ENCODE measurements at places on chromosomes 1 and 21.

- H3K27me3 ChIP-seq = peaks cover 26% of the 10 kb centered on the region
- no peaks in the 10 kb centered on the region for H3K4me1 ChIP-seq
- no peaks in the 10 kb centered on the region for H3K36me3 ChIP-seq
- DNase-seq = no peak
Measured at GRCh38 chr21:31879911-31880310, 7.1 kb downstream of the HUNK start.

GRCh38 chr1:181032535-181032934 lies 1.2 kb upstream of the MR1 start:
- H3K36me3 ChIP-seq = peaks cover 19% of the 10 kb centered on the region
- peaks cover 38% of the 10 kb centered on the region for H3K4me1 ChIP-seq
- no peak for DNase-seq
- H3K27ac ChIP-seq = peak overlapping the region; percentile 61
- no peak overlapping the region for H3K4me3 ChIP-seq
- H3K27me3 ChIP-seq = peaks cover 12% of the 10 kb centered on the region

DNA sequence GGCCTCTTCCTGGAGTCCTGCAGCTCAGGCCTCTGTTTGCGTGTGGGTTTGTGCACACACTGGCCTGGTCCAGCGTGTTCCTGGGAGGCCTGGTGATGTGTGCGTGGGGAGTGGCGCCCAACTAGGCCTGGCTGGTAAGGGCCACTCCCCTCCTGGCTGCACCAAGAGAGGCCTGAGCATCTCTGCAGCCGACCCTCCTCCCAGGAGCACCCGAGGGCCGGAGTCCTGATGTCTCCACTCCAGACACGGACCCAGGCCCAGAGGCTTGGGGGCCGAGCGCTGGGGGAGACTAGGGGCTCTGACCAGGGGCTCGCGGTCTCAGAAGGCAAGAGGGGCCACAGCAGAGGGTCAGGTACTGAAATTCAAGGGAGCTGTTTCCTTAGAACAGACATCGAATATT lies 33.3 kb downstream of the MORN1 start:
- no peaks in the 10 kb centered on the region for H3K27me3 ChIP-seq
- H3K27ac ChIP-seq = no peak overlapping the region
- H3K36me3 ChIP-seq = no peaks in the 10 kb centered on the region
- H3K4me3 ChIP-seq = no peak overlapping the region
- no peak for DNase-seq

GRCh38 chr1:45444609-45445131 lies 46.3 kb downstream of the TESK2 start:
- H3K36me3 ChIP-seq = no peaks in the 10 kb centered on the region
- H3K27ac ChIP-seq = no peak overlapping the region
- no peak overlapping the region for H3K4me3 ChIP-seq
- H3K27me3 ChIP-seq = no peaks in the 10 kb centered on the region

DNA sequence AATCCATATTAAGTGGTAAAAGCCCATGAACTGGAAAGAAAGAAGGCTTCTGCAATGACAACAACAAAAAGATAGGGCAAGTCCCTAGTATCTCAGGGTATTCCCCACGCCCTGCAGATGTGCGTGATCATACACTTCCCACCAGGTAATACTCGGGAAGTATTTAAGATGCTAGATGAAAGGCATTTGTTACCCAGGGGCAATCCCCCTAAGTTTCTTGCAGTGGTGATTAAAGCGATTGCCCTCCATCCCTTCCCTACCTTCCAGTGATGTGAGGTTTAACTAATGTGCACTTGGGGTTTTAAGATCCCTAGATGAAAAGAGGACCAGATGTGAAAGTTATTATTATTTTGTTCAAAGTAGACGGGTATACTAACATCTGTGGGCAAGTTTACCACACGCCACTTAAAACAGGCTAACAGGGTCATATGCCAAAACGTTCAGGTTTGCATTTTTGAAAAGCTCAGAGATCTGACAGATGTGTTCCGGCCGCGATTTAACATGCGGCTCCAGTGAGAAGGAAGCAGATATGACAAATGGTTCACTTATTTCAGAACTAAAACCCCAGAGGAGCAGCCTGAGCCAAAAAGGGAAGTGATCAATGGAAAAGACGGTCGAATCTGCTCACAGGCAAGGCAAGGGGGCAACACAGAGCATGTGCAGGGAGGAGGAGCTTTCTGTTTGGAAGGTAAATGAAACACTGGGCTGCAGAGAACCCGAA lies 17.4 kb downstream of the TIAM1 start:
- peak overlapping the region; percentile 63 for H3K4me3 ChIP-seq
- peak overlapping the region; percentile 34 for H3K27ac ChIP-seq
- DNase-seq = peak; percentile 66
- H3K4me1 ChIP-seq = peaks cover 17% of the 10 kb centered on the region
- no peaks in the 10 kb centered on the region for H3K36me3 ChIP-seq
- H3K27me3 ChIP-seq = no peaks in the 10 kb centered on the region

GRCh38 chr1:205812271-205812877 lies 624 bp downstream of the SLC41A1 start:
- DNase-seq = no peak
- peak overlapping the region; percentile 74 for H3K27ac ChIP-seq
- no peaks in the 10 kb centered on the region for H3K27me3 ChIP-seq
- peaks cover 20% of the 10 kb centered on the region for H3K36me3 ChIP-seq

GRCh38 chr1:233722212-233722979 lies 108.5 kb downstream of the KCNK1 start:
- H3K4me1 ChIP-seq = peaks cover 4% of the 10 kb centered on the region
- no peak overlapping the region for H3K27ac ChIP-seq
- DNase-seq = no peak
- H3K4me3 ChIP-seq = no peak overlapping the region
- no peaks in the 10 kb centered on the region for H3K36me3 ChIP-seq
- no peaks in the 10 kb centered on the region for H3K27me3 ChIP-seq

- no peaks in the 10 kb centered on the region for H3K36me3 ChIP-seq
- no peak overlapping the region for H3K4me3 ChIP-seq
- DNase-seq = no peak
- H3K27me3 ChIP-seq = peaks cover 7% of the 10 kb centered on the region
Measured at GRCh38 chr1:30588311-30589073, 134.9 kb downstream of the MATN1 start.

DNA sequence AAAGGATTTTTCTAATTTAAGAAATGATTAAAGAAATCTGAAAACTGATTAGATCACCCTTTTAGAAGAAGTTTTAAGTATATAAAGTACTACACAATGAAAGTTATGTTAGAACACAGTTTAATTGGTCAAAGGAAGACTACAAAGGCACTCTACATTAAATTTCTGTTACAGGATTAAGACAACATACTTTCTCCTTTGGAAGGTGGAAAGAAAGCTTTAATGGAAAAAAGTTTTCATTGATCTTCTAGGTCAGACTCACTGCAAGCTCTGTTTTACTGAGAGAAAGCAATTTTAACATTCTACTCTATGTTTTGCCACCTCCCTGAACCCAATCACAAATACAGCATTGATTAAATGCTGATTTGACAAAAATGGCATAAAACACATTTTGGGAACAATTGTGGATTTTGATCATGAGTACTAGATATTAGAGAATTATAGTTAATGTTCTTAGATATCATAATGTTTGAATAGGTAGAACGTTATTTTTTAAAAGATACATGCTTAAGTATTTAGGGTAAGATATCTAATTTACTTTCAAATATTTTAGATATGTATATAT lies 32.0 kb downstream of the WDR26 start:
- peaks cover 11% of the 10 kb centered on the region for H3K4me1 ChIP-seq
- no peak for DNase-seq
- peaks cover 66% of the 10 kb centered on the region for H3K36me3 ChIP-seq
- no peak overlapping the region for H3K27ac ChIP-seq

DNA sequence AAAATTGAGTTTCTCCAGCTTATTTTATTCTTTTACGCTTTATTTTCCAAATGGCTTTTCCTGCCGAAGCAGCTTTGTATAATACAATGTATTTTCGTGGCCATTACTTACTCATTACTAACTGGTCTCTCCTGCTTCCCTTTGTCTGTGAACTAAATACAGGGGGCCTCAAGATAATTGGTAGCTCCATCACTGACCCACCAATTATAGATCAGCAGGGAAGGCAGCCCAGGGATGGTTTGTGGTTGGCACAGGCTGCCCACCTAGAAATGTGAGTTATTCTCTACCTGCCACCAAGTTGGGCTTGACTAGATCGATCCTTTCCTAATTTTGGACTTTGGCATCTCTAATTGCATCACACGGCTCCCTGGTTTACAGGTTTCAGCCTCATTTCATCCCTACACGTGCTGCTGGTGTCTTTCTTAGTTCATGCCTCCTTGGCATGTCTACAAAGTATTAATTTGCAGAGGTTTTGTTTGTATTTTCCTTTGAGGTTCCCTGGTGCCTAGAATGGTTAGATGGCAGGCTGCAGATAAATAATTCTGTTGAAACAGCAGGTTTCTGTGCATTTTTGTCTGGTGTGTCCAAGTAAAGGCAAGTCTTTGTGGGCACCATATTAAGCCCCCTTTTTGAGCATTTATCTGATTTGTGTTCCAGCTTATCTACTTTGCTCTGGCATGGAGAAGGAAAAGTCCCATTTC lies 35.2 kb downstream of the PEX14 start:
- H3K27me3 ChIP-seq = no peaks in the 10 kb centered on the region
- peak overlapping the region; percentile 83 for H3K4me3 ChIP-seq
- peak overlapping the region; percentile 99 for H3K27ac ChIP-seq
- DNase-seq = no peak
- H3K36me3 ChIP-seq = peaks cover 19% of the 10 kb centered on the region

- no peaks in the 10 kb centered on the region for H3K4me1 ChIP-seq
- H3K4me3 ChIP-seq = no peak overlapping the region
- DNase-seq = no peak
- no peaks in the 10 kb centered on the region for H3K36me3 ChIP-seq
Measured at GRCh38 chr1:240056350-240056749, 35.3 kb upstream of the FMN2 start.

GRCh38 chr1:58905126-58905490 lies 121.3 kb upstream of the JUN start:
- peaks cover 29% of the 10 kb centered on the region for H3K4me1 ChIP-seq
- H3K4me3 ChIP-seq = peak overlapping the region; percentile 49
- no peaks in the 10 kb centered on the region for H3K27me3 ChIP-seq
- peak overlapping the region; percentile 18 for H3K27ac ChIP-seq
- DNase-seq = no peak

- H3K36me3 ChIP-seq = peaks cover 68% of the 10 kb centered on the region
- no peaks in the 10 kb centered on the region for H3K27me3 ChIP-seq
- peaks cover 51% of the 10 kb centered on the region for H3K4me1 ChIP-seq
- no peak for DNase-seq
- no peak overlapping the region for H3K4me3 ChIP-seq
Measured at GRCh38 chr1:150619576-150620509, 9.6 kb downstream of the ENSA start.

DNA sequence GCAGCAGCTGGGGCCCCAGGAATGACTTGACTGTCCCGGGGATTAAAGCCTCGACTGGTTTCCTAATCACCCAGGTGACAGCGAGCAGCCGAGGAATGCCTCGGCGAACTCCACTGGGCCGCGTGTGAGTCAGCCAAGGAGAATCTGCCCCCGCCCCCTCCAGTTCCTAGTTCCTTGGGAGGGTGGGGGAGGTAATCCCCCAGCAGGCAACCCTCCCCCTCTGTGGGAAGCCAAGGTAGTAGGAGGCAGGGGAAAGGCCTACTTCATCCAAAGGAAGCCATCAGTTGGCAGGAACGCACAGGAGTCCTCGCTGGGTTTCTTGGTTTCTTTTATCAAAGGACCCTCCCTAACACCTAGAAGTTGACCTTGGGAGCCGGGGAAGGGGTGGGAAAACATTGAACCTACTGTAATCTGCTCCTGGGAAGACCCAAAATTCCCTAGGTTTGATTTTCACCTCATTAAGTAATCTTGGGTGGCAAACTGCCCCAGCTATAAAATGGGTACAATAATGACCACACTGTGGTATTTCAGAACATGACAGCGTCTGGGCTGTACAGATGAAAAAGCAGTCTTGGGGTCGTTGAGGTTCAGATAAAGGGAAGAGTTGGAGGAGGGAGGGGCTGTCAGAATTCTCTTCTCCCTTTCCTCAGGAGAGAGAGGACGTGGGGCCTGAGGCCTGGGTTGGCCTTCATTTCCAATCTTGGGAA lies 1.4 kb downstream of the TENT5B start:
- H3K36me3 ChIP-seq = no peaks in the 10 kb centered on the region
- peaks cover 3% of the 10 kb centered on the region for H3K4me1 ChIP-seq
- no peak overlapping the region for H3K4me3 ChIP-seq
- no peak overlapping the region for H3K27ac ChIP-seq
- no peak for DNase-seq
- H3K27me3 ChIP-seq = peaks cover 29% of the 10 kb centered on the region

GRCh38 chr1:215407575-215407974 lies 159.5 kb upstream of the KCTD3 start:
- H3K36me3 ChIP-seq = no peaks in the 10 kb centered on the region
- no peaks in the 10 kb centered on the region for H3K4me1 ChIP-seq
- no peak overlapping the region for H3K27ac ChIP-seq

DNA sequence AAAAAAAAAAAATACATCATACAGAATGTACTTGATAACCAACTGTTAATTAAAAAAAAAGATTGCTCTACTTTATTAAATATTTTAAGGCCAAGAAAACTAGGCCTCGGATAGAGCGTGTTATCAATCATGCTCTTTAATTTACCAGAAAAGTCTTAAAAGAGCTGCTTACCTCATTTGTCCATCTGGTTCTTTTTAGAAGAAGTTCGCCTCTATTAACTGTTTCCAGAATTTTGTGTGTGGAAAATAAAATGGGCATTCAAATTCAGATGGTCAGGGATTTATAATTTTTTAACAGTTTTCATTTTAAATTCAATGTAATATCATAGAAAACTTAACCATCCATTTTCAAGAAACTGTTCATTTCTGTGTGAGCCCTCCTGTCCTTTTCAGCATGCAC lies 53.8 kb downstream of the KCNK1 start:
- H3K36me3 ChIP-seq = peaks cover 17% of the 10 kb centered on the region
- no peak overlapping the region for H3K4me3 ChIP-seq
- peaks cover 2% of the 10 kb centered on the region for H3K4me1 ChIP-seq
- DNase-seq = no peak

GRCh38 chr1:90502696-90503095 lies 214.4 kb downstream of the BARHL2 start:
- no peak overlapping the region for H3K27ac ChIP-seq
- no peaks in the 10 kb centered on the region for H3K36me3 ChIP-seq
- no peak overlapping the region for H3K4me3 ChIP-seq
- DNase-seq = no peak

- H3K4me3 ChIP-seq = no peak overlapping the region
- H3K27me3 ChIP-seq = no peaks in the 10 kb centered on the region
- no peaks in the 10 kb centered on the region for H3K4me1 ChIP-seq
- no peak for DNase-seq
- no peaks in the 10 kb centered on the region for H3K36me3 ChIP-seq
- no peak overlapping the region for H3K27ac ChIP-seq
Measured at GRCh38 chr1:115430441-115431158, 92.6 kb upstream of the NGF start.

GRCh38 chr1:10724511-10724910 lies 71.9 kb downstream of the CASZ1 start:
- H3K4me3 ChIP-seq = no peak overlapping the region
- no peaks in the 10 kb centered on the region for H3K36me3 ChIP-seq
- no peaks in the 10 kb centered on the region for H3K27me3 ChIP-seq
- no peaks in the 10 kb centered on the region for H3K4me1 ChIP-seq

Measured in T-helper 2 cell treated with Interferon-gamma antibody and Interleukin-4, amounts not matched to agents 5 μg/mL and 100 μg/mL, for 36 hours (primary cell).